ENCODE measurements at places on chromosomes 16 and 17.
A peak's percentile ranks its signal among the peaks of the same experiment; 100 is the strongest.

- no peak for DNase-seq
These were observed 122.9 kb upstream of the ELAC2 start for GRCh38 chr17:13140750-13141149.

DNA sequence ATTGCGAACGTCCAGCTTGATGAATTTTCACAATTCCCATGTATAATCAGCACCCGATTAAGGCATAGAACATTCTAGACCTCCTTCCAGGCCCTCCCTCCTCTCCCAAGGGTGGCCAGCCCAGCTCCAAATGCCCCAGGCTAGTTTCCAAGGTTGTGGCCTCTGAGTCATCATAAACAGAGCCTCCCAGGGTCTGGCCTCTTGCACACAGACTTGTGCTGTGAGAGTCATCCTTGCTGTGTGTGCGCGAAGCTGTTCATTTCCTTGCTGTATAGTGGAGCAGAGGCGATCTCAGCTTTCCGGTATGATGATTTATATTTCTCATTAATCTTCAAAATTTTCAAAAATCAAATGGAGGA is 20.5 kb upstream of the JPH3 start:
- no peak for DNase-seq

GRCh38 chr16:89847940-89848297 is 19.6 kb downstream of the SPIRE2 start:
- DNase-seq: no peak

DNA sequence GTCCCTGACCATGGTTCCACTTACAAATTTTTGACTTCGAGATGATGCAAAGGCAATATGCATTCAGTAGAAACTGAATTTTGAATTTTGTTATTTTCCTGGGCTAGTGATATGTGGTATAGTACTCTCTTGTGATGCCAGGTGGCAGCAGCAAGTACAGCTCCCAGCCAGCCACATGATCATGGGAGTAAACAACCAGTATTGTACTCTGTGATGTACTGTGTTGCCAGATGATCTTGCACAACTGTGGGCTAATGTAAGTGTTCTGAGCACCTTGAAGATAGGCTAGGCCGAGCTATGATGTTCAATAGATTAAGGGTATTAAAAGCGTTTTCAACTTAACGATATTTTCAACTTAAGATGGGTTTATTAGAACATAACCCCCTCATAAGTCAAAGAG is 250.8 kb downstream of the STX8 start:
- no peak for DNase-seq

- DNase-seq: no peak
These were observed 3.1 kb downstream of the GAA start for GRCh38 chr17:80104321-80104955.

DNA sequence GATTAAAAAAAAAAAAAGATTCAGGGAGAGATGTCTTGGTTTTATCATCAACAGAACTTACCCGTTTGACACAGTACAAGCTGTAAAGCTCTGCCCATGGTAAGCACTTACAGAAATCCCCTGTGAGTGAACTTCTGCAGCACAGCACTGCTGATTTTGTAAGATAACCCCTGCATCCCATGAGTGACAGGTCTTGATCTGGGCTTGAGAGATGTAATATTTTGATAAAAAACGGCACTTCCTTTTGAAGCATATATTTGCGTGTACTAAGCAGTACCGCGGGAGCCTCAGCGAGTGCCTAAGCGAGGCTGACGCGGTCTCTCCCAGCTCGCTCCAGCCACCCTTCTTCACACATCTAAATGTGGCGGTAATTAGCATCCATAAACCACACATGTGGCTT is 50.5 kb downstream of the IKZF3 start:
- no peak for DNase-seq

DNA sequence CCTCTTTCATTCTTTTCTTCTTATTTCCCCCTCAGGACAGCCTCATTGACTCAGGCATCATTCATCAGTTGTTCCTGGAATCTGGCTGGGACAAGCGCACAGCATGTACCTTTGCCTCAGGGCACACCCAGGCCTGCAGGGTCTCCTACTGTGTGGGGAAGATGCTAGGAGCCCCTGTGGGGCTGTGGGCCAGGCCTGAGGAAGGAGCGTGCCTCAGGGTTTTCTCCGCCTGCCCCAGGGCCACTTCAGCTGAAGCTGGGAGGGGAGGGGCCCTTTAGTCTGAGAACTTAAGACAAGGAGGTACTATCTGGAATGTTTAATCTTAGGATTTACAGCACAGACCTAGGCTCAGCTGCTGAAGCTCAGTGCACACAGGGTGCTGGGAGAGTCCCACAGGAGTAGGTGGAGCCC is 7.9 kb downstream of the ELMO3 start:
- no peak for DNase-seq

- DNase-seq: no peak
These were observed 12.5 kb downstream of the ZSCAN32 start for GRCh38 chr16:3388325-3388724.

- no peak for DNase-seq
These were observed 121.8 kb downstream of the SPACA3 start for GRCh38 chr17:33113276-33113990.

- DNase-seq: no peak
These were observed 86.0 kb upstream of the LHX1 start for GRCh38 chr17:36851250-36851649.

GRCh38 chr16:83220066-83220465 is 587.7 kb upstream of the HSBP1 start:
- DNase-seq: no peak

- no peak for DNase-seq
These were observed 56.3 kb downstream of the ABCC1 start for GRCh38 chr16:16005721-16006120.

GRCh38 chr16:19095654-19096053 is 18.1 kb upstream of the ITPRIPL2 start:
- DNase-seq: no peak

- DNase-seq: peak; percentile 66
These were observed 13.7 kb downstream of the SYCE1L start for GRCh38 chr16:77212741-77213541.

DNA sequence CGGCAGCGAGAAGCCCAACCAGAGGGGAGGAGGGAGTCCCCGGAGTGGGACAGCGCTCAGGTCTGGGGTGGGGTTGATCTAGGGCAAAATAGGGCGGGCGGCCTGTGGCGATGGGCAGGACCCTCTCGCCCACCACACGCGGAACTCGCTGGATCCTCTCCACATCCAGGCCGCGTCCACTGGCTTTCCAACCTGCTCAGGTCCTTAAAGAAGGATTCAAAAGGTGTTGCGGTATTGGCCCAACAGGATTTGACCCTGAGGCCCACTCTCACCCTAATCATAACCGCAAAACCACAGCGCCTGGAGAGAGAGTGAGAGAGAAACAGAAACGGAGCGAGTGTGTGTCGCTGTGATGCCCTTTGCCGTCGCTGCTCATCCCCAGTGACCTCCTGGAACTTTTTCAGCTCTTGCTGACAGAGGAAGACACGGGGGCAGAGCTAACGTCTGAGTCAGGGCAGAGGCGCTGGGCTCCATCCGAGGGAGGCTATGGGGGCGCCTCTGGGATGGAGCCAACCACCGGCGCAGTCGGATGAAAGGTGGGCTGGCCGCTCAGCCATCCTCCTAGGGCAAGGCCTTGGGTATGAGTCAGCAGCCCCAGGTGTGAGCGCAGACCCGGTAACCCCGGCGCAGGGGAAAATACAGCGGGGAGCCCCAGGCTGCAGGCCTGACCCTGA is 16.7 kb upstream of the OR1F1 start:
- DNase-seq: no peak

GRCh38 chr17:3792481-3792880 is 8.5 kb downstream of the ITGAE start:
- no peak for DNase-seq

- no peak for DNase-seq
These were observed 11.7 kb upstream of the SLC47A2 start for GRCh38 chr17:19728084-19728495.

DNA sequence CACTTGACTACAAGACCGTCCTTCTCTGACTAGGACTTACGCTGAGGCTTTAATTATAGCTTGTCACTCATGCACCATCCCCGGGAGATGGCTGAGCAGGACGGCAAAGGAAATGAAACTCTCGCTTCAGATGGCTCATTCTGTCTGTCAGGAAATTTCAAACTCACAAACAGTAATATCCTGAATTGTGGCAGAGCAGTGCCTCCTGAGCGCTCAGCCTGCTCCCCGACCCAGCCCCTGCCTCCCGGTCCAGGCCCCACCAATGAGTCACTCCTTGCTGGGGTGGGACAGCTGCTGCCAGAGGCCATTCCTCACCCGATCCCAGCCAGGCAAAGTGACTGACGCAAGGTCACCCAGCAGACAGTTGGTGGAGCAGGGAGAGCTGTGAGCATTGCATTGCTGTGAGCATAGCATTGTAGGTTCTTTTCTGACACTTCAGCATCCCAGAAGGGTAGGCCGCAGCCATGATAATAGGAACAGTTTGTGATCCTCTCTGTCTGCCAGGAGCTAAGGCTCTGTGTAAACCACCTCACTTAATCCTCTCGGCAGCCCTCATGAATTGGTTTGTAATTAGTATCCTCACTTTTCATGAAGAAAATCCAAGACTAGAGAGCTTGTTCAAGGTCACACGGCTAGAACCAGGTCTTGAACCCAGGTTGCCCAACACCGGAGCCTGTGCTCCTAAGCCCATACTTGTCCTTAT is 20.9 kb downstream of the CCDC182 start:
- DNase-seq: no peak

- no peak for DNase-seq
These were observed 23.7 kb downstream of the NOD2 start for GRCh38 chr16:50717091-50717490.

All from stimulated activated CD4-positive, alpha-beta T cell treated with anti-CD3 and anti-CD28 coated beads, Interleukin-12 subunit alpha, Interleukin-12 subunit beta, amount 100 ng/mL, for 24 hours (primary cell).